Activated T-cell treated with anti-CD3 and anti-CD28 coated beads for 48 hours (primary cell): ENCODE measurements at places on chromosomes 2 and 18.

GRCh38 chr2:232501331-232501771, 13.7 kb upstream of the ECEL1 start:
- no peak for DNase-seq

- no peak for DNase-seq
Observed at GRCh38 chr2:44623622-44624351, 262.0 kb downstream of the CAMKMT start.

GRCh38 chr2:156447761-156448160, 11.6 kb downstream of the GPD2 start:
- DNase-seq: no peak

DNA sequence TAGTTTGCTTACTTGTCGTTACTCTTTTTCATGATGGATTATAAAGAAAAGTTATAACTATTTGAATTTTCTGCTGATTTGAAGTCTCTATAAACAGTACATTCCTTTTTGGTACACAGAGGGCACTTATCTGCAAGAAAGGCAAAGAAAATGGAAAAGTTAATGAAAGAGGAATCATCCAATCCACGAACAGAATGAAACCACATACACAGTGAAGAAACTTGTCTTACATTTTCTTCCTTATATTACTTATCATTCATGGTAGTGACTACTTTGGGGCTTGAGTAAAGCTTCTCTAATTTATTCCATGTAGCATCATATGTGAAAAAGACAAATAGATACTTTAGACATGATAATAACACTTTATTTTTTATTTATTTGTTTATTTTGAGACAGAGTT, 14.8 kb upstream of the ACTR3 start:
- DNase-seq: no peak

DNA sequence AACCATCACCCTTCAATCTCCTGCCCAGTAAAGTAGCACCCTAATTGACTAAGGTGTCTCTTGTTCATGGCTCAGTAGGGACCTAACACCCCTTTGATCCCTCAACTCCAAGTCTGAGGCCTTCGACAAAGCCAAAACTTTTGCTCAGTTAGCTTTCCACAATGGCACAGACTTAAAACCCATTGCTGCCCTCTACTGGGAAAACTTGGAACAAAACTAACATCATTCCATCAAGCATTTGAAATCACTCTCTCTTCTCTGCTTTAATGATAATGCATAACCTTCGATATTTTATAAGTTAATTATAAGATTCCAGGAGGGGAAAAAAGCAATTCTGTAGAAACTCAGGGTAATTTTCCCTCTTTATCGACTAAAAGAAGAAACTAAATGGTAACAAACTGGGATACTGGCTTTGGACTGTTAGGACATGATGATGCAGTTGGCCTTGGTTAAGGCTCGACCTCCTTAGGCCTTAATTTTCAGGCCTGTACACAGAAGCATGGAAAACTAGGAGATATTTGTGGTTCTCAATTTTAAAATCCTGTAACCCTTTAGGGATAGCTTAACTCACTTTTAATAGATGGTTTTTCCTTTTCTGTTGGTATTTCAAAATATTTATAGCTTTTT, 127.8 kb downstream of the STK39 start:
- DNase-seq: no peak

GRCh38 chr2:109247340-109247739, 118.3 kb downstream of the SH3RF3 start:
- no peak for DNase-seq

DNA sequence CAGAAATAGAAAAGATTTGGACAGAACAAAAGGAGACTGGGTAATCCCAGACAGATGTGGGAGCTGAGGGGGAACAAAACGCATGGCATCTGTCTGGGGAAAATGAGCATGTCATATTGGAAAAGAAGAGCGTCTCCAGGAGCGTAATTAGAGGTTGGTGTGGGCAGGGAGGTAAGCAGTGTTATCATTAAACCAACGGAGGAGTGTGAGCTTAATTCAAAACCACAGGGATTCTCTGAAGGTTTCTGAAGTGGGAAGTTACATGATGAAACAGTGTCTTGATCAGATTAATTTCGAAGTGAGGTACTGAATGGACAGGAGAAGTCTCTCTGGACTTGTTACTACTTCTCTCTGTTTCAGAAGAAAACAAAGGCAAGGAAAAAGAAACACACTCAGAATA, 53.3 kb downstream of the DTNB start:
- no peak for DNase-seq

GRCh38 chr2:113231064-113231463, 47.7 kb downstream of the PAX8 start:
- DNase-seq: no peak

GRCh38 chr2:238703053-238703415, 144.9 kb upstream of the TWIST2 start:
- DNase-seq: no peak

- no peak for DNase-seq
Observed at GRCh38 chr2:145543856-145544255, 1023.9 kb upstream of the ZEB2 start.

- DNase-seq: no peak
Observed at GRCh38 chr2:24744356-24744755, 48.8 kb downstream of the PTRHD1 start.

DNA sequence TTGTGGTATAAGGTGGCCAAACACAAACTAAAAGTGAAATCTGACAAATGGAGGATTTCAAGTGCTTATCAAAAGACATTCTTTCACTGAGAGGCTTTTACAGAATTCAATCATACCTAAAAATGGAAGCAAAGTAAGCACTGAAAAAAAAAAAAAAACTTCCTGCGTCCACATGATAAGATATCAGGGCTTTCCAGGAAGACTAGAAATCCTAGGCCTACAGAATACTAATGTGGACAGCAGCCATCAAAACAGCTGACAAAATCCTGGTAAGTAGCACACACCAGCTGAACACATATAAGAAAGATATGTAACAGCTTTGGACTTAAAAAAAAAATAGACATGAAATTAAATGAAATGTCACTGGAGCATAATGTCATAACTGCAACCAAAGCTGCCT, 178.2 kb downstream of the SUCLG1 start:
- no peak for DNase-seq

- DNase-seq: no peak
Observed at GRCh38 chr2:26312471-26312870, 33.5 kb upstream of the SELENOI start.

DNA sequence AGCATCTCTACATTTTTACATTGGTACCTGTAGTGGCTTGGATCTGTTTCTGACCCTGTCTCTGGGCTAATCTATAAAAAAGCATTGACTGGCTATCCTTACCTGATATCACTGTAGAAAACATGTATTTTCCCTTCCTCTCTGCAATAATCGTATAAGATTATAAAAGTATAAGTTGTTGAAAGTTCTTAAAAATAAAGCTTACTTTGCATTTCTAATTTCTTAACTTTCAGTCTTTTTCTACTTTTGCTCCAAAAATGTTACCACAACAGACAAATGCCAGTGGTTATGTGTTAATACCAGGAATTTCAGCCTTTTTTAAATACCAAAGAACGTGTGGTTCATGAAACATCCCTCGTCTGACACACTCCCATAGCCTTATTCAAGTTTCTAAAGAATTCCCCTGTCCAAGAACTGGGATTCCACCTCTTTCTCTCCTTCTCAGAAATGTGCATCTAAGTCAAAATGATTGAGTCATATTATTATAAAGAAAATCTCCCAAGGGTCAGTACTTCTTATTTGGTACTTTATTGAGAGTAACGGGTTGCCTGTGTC, 28.5 kb upstream of the ACKR3 start:
- DNase-seq: no peak

GRCh38 chr18:3236470-3236869, 11.1 kb upstream of the MYL12A start:
- DNase-seq: no peak

- DNase-seq: no peak
Observed at GRCh38 chr2:112679484-112679883, 33.7 kb downstream of the SLC20A1 start.

DNA sequence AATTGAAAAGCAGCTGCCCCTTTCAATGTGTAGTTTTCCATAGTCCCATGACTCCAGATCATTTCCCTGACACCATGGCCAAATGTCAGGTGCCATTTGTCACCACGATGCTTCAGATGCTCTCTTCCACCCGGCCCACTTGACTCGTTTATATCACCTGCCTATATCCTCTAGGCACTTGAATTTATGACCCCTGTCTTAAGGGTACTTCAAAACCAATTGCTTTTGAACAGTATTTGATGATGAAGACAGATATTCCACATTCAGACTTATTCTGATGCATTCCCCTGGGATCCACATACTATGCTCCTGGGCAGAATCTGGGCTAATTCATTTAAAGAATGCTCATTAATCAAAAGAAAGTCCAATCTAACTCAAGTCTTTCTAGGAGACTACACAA, 16.9 kb upstream of the RHBDD1 start:
- no peak for DNase-seq

- DNase-seq: no peak
Observed at GRCh38 chr2:147500229-147500628, 344.6 kb upstream of the ACVR2A start.

GRCh38 chr2:53347269-53347668, 420.3 kb upstream of the CHAC2 start:
- DNase-seq: no peak

DNA sequence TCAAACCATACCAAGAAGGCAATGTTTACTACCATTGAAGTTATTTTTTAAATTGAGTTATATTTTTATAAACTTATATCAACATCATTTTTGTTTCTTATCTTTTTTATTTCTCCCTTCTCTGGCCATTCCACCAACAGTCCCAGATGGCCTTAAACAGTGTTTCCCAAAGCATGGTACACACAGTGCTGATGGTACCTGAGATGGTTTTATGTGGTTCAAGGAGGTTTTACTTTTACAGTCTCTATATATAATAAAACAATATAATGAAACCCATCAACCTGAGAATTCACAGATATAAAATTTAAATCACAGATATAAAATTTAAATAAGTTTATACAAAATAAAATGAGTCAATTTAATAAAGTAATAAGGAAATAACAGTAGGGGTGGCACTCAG, 65.1 kb upstream of the MSTN start:
- DNase-seq: no peak

DNA sequence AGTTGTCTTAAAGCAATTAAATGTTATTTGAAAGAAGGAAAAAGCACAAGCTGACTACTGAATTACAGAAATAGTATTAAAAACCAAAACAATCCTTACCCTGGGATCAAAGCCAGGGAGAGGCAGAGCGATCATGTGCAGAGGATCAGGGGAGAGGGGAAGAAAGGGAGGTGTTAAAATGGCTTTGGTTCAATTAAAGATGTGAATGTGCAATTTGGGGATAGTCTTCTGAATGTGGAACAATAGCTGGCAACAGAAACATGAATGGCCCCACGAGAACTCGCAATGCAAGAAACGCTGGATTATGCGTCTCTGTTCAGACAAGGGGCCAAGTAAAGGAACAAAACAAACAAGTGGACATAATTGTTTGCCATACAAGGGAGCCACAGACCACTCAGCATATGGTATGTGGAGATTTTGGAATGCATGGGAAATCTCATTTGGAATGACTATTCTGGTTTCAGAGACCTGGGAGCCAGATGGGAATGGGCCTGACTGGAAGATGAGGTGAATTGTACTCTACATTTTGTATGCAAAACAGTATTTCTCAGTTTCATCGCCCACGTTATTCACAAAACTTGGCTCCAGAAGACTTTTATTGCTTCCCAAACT, 155.4 kb downstream of the SLC4A3 start:
- DNase-seq: no peak

GRCh38 chr18:36650906-36651305, 177.9 kb downstream of the TPGS2 start:
- DNase-seq: no peak

GRCh38 chr2:190978389-190979053, 35.5 kb downstream of the STAT1 start:
- DNase-seq: no peak

GRCh38 chr2:126781806-126782205, 116.9 kb upstream of the TEX51 start:
- no peak for DNase-seq

DNA sequence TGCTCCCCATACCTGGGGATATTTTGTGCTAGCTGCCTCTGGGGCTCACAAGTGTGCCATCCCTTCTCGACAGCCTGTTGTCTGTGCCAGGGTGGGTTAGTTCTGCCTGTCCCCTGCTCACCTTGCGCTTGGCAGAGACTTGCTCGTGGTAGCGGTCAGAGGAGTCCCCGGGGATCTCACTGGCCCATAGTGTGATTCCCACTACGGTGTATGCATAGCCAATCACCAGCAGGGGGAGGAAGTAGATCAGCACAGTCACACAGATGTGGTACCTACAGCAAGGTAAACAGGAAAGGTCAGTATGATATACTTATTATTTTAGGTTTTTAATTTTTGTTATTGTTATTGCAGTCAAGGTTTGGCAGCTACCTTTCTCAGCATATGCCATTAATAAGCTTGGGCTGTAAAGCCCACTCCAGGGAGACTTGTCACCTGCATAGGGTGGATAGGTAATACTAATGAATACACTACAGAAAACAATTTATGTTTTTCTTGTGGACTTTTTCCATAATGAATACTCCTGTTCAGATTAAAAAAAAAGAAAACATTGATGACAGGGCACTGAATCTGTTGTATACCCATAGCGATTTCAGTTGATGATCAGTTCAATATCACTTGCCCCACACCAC, 95.2 kb downstream of the POLE4 start:
- no peak for DNase-seq

DNA sequence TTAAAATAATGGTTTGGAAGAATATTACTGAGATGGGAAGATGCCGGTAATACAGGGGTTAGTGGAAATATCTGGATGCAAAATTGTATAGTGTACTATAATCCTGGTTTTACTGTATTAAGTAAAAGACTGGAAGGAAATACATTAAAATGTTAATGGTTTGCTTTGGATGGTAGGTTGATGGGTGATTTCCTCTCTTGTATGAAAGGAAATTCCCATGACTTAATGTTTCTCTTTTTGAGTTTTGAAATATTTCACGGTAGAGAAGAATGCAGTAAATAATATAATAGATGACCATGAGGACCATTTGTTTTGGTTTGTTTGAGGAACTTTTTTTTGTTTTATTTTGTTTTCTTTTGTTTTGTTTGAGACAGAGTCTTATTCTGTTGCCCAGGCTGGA, 8.2 kb downstream of the SPTBN1 start:
- DNase-seq: no peak

- DNase-seq: no peak
Observed at GRCh38 chr2:65557616-65558573, 125.5 kb upstream of the SPRED2 start.

GRCh38 chr18:71554686-71555085, 989.5 kb downstream of the CBLN2 start:
- DNase-seq: no peak

DNA sequence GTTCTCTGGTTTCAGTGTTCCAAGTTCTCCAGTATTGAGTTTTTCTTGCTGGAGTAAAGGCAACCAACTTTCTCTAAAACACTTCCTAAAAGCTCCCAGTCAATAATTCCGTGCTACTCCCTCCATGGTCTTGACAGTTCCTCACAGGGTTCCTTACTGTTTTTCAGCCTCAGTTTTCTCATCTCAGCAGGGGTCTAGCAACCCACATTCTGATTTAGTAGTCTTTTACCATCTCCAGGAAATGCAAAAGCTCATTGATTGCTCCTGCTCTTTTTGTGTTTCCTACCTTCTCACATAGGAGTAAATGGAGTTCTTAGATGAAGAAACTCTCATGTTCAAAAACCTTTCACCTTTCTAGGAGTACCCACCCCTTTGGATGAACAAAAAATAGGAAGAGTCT, 978.8 kb upstream of the POU3F3 start:
- no peak for DNase-seq

GRCh38 chr2:168194784-168195522, 52.4 kb downstream of the STK39 start:
- DNase-seq: peak; percentile 31

GRCh38 chr18:34998661-34999060, 42.6 kb upstream of the MAPRE2 start:
- DNase-seq: no peak
